ENCODE measurements at places on chromosomes 12 and 14.

DNA sequence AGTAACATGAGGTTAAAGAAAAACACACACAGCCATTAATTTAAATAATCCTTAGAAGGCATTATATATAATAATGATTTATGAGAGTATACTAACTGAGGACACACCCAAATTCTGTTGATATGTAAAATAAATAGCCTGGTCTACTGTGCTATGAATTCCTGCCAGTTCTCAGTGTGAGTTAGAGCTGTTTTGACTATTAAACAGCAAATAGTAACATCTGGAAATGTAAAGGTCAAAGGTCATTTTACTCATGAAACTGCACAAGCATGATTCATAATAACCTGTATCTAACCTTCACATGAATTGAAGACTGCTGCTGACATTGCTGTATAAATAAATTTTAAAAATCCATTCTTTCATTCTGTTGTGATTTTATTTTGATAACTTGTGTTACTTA lies 966.7 kb downstream of the SLC6A15 start:
- DNase-seq: no peak

DNA sequence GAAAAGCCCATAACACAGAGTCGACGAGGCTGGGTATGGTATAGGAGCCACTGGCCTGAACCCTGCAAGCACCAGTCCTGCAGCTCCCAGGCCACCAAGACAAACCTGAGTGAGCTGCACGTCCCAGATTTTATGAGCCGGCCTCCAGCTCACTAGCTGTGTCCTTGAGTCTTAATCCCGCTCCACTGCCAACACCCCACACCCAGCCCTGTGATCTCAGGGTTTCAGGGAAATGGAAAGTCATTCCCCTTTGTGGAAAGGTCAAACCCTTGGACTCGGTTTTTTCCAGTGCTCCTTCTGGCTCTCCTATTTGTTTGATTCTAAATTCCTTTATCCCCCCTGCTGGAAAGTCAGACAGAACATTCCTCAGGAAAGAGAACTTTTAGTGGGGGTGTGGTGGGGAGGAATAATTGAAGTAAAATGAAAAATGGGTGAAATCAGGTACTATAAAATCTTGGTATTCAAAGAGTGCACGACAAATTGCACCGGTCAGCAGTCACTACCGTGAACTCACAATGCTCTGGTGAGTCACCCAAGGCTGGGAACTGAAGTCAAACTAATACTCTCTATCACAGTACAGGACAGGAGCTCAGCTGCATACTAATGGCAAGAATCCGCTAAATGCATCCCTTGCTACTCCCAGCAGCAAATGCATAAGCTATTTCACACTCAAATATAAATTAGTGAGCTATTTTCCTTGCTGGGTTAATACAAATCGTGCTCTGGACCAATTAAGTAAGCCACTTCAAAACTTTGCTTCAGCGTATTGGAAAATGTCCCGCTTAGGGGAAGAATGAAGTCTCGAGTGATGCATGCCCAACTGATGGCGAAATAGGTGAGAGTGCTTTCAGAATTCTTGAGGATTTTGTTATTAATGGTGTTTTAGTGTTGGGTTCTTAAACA lies 9.0 kb downstream of the PITPNM2 start:
- no peak for DNase-seq

GRCh38 chr12:60335745-60336144 lies 739.9 kb downstream of the SLC16A7 start:
- DNase-seq: no peak

DNA sequence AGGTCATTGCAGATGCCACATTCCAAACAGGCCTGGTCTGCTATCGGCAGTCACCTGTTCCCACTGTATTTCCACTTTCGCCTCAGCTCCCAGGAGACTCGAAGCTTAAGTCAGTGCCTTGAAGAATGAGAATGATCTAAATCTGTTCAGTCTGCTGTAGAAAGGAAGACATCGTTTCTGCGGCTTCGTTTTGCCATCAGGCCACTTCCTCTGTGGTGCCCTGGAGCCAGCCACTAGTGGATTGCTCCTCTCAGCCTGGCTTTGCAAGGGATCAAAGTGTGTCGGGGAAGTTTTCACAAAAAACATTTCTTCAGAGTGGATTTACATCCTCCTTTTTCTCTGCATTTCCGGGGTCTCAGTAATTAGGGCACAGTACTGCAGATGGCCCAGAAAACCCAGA lies 66.7 kb downstream of the AACS start:
- no peak for DNase-seq

- DNase-seq: no peak
Measured at GRCh38 chr12:25994901-25995625, 36.6 kb downstream of the RASSF8 start.

- DNase-seq: no peak
Measured at GRCh38 chr12:3962631-3963483, 89.7 kb upstream of the PARP11 start.

DNA sequence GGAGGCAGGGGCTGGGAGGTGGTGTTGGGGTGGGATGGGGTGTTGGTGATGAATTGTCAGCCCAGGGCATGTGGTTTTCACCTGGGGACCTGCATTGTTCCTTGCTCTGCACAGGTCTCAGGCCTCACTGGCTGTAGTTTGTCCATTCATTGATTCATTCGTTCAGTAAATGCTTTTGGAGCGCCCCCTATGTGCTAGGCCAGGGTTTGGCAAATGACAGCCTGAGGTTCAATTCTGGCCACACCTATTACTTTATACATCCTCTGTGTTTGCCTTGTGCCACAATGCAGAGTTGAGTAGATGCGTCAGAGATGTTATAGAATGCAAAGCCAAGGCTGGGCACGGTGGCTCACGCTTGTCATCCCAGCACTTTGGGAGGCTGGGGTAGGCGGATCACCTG lies 4.7 kb downstream of the ADCK1 start:
- DNase-seq: no peak
